ENCODE measurements at places on chromosomes 12 and 14. TPM values are rescaled to one million over a fixed set of nuclear protein-coding genes. Genes with fewer than 3 reads are reported as not detected.

PLEK2 gene
- 71.6 TPM for total RNA-seq

RTL1 gene
- total RNA-seq: not detected

LRRC74A gene
- total RNA-seq: not detected

AICDA gene
- total RNA-seq: not detected

AGAP2 gene
- total RNA-seq: 0.86 TPM
